ENCODE measurements at places on chromosomes 2 and 18.
A peak's percentile ranks its signal among the peaks of the same experiment; 100 is the strongest.

GRCh38 chr18:31451625-31452024 lies 4.1 kb downstream of the DSG3 start:
- DNase-seq, result no peak

- no peak for DNase-seq
Observed at GRCh38 chr18:22052405-22053105, 116.8 kb upstream of the GATA6 start.

GRCh38 chr18:44979748-44980147 lies 299.1 kb downstream of the SETBP1 start:
- DNase-seq, result no peak

- no peak for DNase-seq
Observed at GRCh38 chr2:64770781-64771334, 117.1 kb upstream of the SERTAD2 start.

DNA sequence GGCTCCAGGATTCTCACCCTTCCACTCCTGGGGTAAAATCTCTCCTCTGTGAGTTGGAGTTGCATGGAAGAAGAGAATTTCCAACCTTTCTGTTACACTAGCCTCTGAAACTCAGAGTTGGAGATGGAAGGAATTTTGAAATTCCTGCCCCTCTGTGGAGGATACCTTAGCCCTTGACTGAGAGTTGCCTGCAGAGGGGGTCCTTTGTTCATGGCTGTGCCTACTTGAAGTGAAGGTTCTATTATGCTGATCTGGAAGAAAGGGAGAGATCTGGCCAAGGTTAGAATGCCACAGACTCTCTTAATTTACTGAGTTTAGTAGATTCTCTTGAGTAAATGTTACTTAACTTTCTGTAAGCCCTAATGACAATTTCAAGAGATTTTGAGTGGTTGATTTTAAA lies 626.6 kb upstream of the GYPC start:
- no peak for DNase-seq

DNA sequence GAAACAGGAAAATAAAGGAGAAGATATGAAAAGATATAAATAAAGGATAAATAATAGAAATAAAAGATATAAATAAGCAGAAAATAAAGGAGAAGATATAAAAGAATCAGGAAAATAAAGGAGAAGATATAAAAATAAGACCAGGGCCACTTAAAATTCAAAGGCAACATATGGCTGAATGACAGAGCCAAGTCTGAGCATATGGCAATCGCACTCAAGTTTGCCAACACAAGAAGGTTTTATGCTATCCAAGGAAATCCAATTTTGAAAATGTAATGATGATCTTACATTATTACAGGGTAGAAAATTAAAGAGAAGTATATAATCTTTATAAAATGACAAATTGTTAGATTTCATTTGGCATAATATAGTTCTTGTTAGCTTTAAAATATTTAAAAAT lies 33.6 kb downstream of the USP40 start:
- DNase-seq, result no peak

DNA sequence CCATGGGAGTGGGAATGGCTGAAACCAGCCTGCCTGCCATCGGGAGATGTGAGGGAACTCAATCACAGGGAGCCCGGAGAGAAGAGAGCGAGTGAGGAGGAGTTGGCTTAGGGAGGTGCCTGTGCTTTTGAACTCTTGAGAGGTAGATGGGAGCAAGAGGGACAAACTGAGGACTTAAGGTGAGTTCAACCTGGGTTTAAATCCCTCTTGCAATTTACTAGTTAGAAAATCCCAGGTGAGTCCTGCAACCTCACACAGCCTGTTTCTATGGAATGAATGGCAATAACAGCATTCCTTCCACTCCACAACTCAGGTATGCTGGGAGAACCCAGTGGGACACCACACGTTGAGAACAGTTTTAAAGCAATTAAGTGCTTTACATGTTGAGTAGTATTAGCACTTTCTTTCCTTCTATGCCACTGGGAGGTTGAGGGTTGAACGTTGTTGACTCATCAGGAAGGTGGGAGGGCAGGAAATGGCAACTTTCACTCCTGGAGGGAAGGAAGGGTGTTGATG lies 57.3 kb downstream of the VIT start:
- DNase-seq, result no peak

GRCh38 chr18:55119434-55119833 lies 160.2 kb upstream of the CCDC68 start:
- no peak for DNase-seq

- DNase-seq, result no peak
Observed at GRCh38 chr18:76721207-76721996, 101.0 kb upstream of the ZNF236 start.

GRCh38 chr18:45617284-45617683 lies 2.0 kb downstream of the SLC14A2 start:
- no peak for DNase-seq

- no peak for DNase-seq
Observed at GRCh38 chr2:38244301-38244700, 132.8 kb downstream of the ATL2 start.

DNA sequence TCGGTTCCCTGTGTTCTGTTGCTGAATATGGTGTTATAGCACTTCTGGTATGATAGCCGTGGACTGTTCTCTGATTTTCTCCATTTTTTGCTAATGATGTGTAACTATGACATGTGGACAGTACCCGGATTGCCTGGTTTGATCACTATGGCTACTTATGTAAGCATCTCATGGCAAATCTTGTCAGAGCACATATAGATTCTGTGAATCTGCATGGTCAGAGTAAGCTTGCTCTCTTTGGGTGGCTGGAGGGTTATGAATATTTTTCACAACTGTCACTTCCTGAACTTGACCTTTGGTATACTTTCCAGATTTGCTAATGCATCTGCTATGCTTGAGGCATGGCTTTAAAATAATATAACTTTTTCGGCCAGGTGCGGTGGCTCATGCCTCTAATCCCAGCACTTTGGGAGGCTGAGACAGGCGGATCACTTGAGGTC lies 36.8 kb upstream of the ATP8B1 start:
- DNase-seq, result no peak

GRCh38 chr2:118312969-118313756 lies 224.9 kb downstream of the INSIG2 start:
- no peak for DNase-seq

DNA sequence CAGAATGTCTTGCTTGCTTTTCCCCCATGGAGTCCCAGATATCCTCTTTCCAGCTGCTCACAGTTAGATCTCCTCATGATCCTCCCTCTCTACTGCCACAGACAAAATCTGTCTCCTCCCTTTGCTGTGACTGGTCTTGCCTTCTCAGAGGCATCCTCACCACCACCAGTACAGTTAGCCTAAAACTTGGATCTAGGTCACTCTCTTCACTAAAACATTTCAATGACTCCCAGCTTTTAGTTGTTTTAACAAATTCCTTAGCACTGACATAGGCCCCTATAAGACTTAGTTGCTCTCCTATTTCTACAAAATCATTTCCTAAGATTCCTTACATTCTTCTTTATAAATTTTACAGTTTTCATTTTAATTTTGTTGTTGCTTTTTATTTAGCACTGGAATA lies 734.2 kb upstream of the CHAC2 start:
- DNase-seq, result no peak

- DNase-seq, result no peak
Observed at GRCh38 chr2:104406261-104406726, 447.6 kb upstream of the POU3F3 start.

- no peak for DNase-seq
Observed at GRCh38 chr2:102910724-102911123, 148.9 kb downstream of the TMEM182 start.

DNA sequence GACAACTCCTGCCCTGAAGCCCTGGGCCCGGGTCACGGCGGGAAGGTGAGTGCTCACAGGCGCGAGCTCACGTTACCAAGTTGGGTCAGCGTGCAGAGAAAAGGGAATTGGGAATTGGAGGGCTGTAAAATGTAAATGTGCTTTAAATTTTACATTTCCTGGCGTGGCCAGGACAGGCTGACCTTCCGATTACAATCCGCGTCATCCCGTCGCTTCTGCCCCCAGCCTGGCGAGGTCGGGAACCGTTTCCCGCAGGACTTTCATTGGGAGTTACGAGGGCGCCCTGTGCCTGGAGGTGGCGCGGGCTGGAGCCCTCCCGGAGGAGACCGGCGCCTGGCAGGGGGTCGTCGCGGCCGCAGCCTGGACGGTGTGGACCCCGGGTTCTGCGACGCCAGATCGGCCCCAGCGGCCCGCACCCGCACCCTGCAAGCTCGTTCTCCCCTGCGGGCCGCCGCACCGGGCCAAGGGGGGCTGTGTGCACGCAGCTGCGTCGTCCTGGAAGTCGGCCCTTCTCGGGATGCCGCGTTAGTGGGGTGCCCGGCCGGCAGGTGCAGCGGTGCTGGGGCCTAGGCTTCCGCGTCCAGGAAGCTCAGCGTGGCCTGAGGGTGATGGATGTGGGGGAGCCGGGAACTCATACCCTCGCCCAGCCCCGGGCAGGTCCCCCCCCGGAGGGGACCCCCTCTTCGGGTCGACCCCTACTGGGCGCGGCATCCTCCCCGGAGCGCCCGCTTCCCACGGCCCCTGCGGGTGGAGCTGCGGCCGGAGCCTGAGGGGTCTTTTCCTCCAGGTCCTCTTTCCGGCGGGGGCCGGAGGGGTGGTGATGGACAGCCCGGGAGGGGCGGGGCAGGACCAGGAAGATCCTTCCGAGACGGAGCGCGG lies 63.9 kb downstream of the LRRFIP1 start:
- DNase-seq, result peak; percentile 49

DNA sequence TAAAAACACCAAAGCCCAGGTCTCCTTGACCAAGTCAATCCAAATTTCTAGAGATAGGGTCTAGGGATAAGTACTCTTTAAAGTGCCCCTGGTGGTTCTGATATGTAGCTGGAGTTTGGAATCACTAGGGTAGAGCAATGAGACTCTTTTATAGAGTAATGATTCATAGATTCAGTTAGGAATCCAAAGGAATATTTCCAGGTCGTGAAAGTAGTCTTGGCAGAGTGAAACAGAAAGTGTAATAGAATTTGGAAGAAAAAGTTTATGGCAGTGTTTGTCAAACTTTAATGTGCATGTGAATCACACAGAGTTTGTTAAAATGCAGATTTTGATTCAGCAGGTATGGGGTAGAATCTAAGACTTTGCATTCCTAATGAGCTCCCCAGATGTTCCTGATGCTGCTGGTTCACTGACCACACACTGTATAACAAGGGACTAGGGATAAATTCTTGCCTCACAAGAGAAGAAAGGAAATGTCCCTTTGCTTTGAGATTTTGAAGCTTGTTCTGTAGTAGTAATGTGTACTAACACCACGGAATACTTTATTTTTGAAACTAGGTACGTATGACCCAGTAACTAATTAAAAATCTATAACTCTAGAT lies 1.8 kb downstream of the UPP2 start:
- no peak for DNase-seq

DNA sequence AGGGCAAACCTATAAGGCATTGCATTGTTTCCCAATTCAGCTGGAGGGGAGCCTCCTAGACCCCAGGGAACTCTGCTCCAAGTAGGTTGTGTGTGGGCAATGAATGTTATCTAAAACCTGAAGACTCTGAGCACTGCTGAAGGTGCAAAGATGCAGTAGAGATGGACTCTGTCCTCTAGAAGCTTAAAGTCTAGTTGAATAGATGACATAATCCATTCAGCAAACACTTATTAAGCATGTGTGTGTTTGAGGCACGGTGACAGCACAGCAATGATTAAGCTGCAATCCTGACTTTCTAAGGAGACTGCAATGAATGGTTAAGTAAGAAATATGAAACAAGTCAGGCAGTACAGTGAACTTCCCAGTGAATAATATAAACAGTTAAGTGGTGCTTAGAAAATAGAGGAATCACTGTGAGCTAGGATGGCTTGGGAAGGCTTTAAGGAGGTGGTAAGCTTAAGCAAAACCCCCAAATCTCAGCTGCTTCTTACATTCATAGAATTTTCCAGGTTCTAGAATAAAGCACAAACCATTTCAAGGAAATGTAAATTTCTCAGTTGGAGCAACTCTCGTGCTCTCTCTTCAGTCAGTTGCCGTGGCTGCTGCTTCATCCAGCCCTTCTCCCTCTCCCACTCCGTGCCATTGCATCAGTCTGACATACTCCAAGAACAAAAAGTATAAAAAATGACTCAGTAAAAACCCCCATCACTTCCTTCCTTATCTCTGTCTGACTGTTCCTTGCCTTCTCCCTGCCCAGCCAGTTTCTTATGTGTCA lies 19.1 kb downstream of the MXD1 start:
- no peak for DNase-seq

DNA sequence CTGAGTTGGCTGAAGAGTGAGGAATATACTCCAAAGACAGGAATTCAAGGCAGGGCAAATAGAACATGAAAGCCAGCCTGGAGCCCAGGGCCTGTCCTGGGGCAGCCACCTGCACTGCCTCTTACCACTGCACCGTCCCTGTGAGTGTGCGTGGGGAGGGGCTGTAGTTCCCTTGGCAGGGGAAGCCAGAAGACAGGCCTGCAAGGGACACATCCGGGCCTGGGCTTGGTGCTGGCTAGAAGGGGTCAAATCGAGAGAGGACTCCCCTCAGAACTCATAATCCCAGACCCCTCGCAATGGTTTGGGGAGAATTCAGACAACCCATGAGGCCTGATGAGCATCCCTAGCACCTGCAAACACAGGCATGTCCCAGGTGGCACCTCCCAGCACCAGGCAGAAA lies 87.0 kb downstream of the HDAC4 start:
- no peak for DNase-seq

DNA sequence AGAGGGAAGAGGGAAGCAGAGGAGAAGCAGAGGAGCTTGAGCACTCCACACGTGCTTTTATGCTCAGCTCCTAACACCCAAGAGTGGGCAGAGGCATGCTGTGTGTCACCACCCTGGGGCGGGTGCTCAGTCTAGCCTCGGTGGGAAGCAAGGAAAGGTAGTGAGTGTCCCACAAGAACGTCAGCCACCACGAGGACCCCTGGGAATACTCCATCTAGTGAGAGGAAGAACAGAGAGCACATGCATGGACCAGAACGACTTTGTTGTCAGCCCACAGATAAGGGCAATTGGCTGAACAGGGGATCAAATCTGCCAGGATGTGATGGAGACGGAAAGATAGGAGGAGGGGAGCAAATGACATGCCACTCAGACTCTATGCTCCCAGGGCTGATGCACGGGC lies 83.4 kb downstream of the XDH start:
- no peak for DNase-seq

- DNase-seq, result no peak
Observed at GRCh38 chr2:224817676-224818075, 101.5 kb upstream of the CCDC195 start.

GRCh38 chr2:54088191-54088634 lies 27.2 kb upstream of the ACYP2 start:
- DNase-seq, result no peak

DNA sequence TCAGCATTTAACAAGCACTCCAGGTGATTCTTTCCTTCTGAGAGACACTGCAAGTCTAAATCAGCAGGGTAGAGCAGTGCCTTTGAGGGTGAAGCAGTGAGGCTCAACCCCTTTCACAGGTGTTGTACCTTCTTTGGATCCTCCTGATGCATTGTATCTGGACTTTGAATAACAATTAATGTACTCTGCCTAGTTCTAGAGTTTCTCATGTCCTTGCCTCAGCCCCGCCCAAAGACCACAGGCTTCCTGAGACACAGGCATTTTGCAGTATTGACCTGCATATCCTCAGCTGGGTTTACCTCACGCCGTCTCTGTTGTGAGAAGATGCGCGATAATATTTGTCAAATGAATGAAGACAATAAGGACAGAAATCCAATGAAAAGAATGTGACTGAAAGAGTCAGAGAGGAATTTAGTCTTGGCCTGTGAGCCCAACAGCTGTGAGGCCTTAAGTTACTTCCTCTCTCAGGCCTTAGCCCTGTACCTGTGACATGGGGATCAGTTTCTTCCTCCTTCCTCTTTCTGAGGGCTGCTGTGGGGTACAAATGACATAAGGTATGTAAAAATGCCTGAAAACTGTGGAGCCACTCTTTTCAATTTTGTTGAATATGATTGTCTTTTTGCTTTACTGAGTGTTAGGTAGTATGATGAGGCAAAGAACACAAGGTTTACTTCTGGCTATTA lies 43.7 kb downstream of the WIPF1 start:
- no peak for DNase-seq

GRCh38 chr18:42545825-42546224 lies 569.7 kb downstream of the RIT2 start:
- DNase-seq, result no peak
